Endothelial cell of umbilical vein (primary cell): ENCODE measurements at places on chromosomes 12 and 14. TPM values are rescaled to one million over a fixed set of nuclear protein-coding genes. Genes with fewer than 3 reads are reported as not detected.

The CCDC197 gene
- total RNA-seq = not detected in 2 replicates

The NRXN3 gene
- 1.3 and 4.2 TPM in 2 replicates for total RNA-seq

The PMCH gene
- 1.1 and 1.8 TPM in 2 replicates for total RNA-seq

The AQP2 gene
- not detected in 2 replicates for total RNA-seq

The TRIM9 gene
- not detected in 2 replicates for total RNA-seq

- no peak for DNase-seq
Measured at GRCh38 chr12:44052554-44052953, 216.7 kb downstream of the TMEM117 start.

- no peak for DNase-seq
Measured at GRCh38 chr14:45373877-45374276, 120.9 kb upstream of the MIS18BP1 start.

DNA sequence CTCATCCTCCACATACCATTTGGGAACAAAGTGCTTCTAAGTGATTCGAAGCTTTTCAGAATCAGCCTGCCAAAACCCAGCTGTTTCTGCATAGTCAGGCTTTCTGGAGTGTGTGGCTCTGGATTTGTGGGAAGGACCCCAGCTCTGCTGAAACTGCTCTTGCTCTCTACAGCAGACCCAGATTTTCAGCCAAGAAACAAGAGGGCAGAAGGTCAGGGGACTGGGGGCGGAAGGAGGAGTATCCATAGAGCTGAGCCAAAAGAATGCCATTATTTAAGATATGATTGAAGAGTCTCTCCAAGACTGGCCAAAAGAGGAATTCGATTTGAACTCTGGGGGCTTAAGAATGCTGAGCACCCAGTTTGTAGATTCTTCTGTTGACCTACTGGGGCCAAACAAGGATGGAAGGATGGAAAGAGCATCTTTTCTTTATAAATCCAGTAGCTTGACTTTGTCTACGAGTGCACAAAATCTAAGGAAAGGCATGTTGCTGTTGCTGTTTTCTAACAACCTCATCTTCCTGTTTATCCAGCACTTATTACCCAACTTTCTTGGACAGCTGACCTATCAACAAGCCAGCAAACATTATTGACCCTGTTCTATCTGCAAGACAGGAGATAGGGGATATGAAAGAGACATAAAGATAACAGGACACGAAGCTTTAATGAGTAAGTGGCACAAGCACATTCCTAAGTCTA lies 29.2 kb downstream of the FBLN5 start:
- DNase-seq = no peak

DNA sequence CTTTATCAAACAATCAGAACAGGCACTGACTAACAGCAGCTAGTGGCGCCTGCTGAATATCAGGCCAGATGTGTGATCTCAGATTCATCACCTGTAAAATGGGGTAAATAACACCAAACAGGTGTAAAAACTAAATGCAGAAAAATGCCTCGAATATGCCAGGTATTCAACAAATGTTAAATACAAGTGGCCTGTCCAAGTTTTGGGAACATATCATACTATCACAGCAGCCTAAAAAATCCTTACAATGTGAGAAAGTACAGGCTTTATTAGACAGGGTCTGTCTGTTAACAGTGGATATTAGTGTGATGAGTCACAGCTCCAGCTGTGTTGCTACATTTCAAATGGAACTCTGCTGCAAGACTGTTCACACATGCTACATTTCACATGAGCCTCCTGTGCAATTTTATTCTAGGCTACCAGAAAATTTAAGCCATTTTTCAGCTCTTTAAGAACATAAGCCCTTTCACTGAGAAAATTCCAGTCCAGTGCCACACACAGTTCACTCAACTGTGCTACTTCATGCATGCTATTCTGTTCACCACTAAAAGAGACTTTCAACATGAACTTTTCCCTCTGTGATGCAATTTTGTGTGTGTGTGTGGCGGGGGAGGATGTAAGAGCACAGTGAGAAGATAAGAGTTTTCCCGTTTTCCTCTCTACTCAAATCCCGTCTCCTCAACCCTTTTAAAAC lies 56.7 kb downstream of the MSRB3 start:
- peak; percentile 40 for DNase-seq
